ENCODE measurements at places on chromosomes 3 and 15.

DNA sequence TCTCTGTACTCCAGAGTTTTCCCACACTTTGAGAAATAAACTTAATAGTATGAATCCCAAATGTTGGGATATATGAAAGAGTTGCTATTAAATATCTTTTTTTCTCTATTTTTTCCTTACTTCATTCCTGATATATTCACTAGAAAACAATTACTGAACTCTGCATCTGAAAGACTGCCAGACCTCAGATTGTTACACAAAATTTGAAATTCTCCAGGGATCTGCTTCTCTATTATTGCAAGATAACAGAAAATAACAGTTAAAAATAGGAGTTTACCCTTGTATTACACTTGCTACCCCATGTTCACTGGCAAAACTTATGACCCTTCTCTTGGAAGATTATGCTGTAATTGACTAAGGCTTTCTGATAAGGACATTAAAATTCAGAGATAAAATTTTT, 11.7 kb upstream of the P3H2 start:
- DNase-seq = no peak

GRCh38 chr3:170517242-170517945, 68.5 kb downstream of the SLC7A14 start:
- no peak for DNase-seq

- no peak for DNase-seq
These were observed 39.5 kb downstream of the SLC6A6 start for GRCh38 chr3:14441920-14442300.

GRCh38 chr3:31345581-31345980, 187.1 kb upstream of the STT3B start:
- no peak for DNase-seq

GRCh38 chr15:68285259-68285980, 7.9 kb downstream of the FEM1B start:
- no peak for DNase-seq

- DNase-seq = no peak
These were observed 28.1 kb upstream of the MCTP2 start for GRCh38 chr15:94203306-94203705.

- no peak for DNase-seq
These were observed 6.3 kb downstream of the PIGZ start for GRCh38 chr3:196962108-196962929.

- no peak for DNase-seq
These were observed 16.1 kb downstream of the AMOTL2 start for GRCh38 chr3:134357914-134358811.

- DNase-seq = no peak
These were observed 70.6 kb upstream of the STT3B start for GRCh38 chr3:31462050-31462569.

GRCh38 chr3:142040941-142041491, 108.3 kb downstream of the TFDP2 start:
- no peak for DNase-seq

- DNase-seq = no peak
These were observed 98.2 kb downstream of the FBN1 start for GRCh38 chr15:48547286-48547685.

GRCh38 chr3:64456674-64457073, 231.1 kb downstream of the ADAMTS9 start:
- no peak for DNase-seq

DNA sequence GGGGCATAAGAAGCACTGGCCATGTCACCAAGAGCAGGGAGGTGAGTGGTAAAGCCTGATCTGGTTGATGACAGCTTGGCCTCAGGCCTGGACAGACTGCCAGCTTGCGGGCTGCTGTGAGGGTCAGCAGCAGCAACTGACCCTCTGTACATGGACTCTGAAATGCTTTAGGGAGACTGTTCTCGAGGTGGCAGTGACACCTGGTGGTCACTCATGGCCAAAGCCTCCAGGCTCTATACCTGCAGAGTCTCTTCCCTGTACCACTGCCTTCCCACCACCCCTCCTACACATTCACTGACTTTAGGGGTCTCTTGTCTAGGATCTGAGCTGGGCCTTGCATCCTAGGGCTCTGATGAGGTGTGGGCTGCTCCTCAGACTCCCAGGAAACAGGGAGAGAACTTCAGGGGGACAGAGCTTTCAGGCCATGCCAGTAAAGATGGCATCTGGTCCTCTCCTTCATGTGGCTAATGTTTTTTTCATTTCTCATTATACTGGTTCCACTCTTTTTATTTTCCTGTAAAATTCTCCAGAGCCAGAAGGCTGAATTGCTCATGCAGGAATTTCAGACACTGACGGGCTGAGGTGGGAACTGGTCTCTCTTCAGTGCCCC, 17.2 kb upstream of the TIMP4 start:
- DNase-seq = no peak

DNA sequence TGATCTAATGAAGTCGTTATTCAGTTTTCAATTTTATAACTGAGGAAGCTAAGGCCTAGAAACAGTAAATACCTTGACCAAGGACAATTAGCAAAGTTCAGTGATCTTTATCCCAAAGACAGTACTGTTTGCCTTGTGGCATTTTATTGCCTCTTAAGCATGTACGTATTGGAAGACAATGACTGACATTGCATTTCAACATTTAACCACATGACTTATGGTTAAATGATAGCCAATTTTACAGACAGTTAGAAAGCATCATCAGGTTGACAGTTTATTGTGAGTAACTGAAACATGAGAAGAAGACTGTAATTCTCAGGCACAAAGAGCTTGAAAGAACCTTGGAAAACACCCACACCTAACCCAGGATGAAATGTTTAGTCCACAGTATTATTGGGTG, 390.8 kb upstream of the ZNF385D start:
- DNase-seq = no peak

DNA sequence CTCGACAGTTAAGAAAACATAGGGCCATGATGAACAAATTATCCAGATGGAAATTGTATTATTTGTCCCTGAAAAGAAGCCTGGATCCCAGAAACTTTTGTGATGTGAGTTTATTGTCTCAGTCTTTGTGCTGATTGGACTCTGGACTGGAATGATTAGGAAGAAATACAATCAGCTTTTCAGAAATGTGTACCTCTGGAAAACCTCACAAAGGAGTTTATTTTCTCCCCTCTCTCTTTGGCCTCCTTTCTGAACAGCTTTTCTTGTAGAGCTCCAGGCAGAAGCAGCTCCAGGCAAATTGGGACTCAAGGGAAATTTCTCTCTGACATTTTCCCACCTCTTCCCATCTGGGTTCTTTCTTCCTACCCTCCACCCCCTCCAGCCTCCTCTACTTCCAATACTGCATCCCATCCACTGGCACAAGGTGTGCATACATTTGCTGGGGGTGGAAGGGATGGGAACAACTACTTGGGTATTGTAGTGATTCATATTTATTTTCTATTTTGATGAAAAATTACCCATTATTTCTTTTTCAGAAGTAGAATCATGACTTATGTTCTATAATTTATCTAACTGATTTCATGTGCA, 119.7 kb downstream of the CD47 start:
- DNase-seq = no peak

- DNase-seq = no peak
These were observed 52.8 kb downstream of the RGMA start for GRCh38 chr15:93035953-93036810.
